ENCODE measurements at places on chromosomes 6 and 20.

DNA sequence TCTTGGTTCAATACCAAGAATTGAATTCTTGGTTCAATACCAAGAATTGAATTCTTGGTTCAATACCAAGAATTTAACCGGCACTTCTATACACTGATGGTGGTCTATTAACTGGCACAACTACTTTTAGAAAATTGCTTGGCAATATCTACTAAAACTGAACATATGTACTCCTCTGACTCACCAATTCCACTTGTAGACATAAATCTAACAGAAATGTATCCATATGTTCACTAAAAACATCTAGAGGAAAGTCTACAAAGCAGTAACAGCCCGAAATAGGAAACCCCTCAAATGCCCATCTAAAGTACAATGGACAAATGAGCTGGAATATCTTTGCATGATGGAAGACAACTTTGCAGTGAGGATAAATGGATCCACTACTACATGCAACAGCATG lies 71.9 kb downstream of the KIF16B start:
- no peak for DNase-seq

DNA sequence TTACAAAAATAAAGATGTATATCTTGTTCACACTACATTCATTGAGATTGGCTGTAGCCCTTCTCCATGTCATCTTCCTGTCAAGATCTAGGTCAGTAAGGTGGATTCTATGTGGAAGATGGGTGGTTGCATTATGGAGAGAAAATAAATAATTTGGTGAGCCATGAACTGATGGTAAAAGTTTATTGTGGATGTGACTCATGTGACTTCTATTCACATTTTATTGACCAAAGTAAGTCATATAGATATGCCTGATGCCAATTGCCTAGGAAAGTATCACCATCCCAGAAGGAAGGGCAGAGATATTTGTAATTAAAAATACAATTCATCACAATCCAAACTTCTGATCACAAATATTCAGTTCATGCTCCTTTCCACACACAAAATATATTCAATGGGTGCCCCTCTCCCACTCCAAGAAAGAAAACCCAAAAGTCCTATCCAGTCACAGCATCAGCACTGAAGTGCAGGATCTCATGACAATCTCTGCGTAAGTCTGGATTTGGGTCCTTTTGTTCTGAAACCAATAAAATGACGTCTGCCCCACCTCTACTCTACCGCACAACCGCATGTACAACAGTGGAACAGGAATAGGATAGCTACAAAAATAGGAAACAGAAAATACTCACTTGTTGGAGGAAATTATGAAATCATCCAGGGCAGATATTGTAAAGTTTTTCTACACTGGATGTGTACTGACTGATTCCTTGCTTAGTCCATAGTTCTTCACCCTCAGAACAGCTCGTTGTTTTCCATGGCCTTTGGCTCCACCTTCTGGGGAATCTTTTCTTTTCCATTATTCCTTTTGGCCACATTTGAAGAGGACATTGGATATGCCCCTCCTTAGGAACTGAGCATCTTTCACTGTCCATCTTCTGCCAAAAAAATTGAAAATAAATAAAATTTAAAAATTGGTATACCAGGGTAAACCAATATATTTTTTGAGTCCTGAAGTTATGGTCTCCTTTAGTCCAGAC lies 16.1 kb upstream of the SLC17A3 start:
- no peak for DNase-seq

- DNase-seq = no peak
Observed at GRCh38 chr6:127023001-127023778, 95.3 kb upstream of the RSPO3 start.

- DNase-seq = no peak
Observed at GRCh38 chr6:21808551-21809242, 215.1 kb downstream of the SOX4 start.

DNA sequence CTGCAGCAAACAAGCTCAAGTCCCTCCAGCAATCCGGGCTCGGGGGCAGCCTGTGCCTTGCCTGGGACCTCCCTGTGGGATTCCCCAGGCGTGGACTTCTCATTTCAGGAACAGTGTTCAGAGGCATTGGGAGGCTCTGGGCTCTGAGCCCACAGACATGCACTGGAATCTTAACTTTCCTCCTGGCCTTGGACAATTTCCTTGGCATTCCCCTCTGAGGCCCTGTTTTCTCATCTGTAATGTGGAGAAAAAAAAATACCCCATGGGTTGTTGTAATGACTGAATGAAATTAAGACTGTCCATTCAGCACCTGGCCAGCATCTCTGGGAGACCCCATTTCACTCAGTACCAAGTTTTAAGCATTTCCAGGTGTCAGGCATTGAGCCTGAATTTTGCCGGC lies 17.6 kb downstream of the BPIFB4 start:
- DNase-seq = no peak

GRCh38 chr6:69994251-69994650 lies 127.9 kb downstream of the COL19A1 start:
- DNase-seq = no peak

- DNase-seq = no peak
Observed at GRCh38 chr6:13593720-13594119, 19.3 kb downstream of the SIRT5 start.
